Fibroblast of lung (primary cell): ENCODE measurements at places on chromosomes 7 and 10. TPM values are rescaled to one million over a fixed set of nuclear protein-coding genes. Genes with fewer than 3 reads are reported as not detected.

Gene ZNF777
- 3.6 and 4.1 TPM in 2 replicates for total RNA-seq

Gene DDC
- not detected in 2 replicates for total RNA-seq

Gene METTL27
- total RNA-seq = 4.9 and 15.7 TPM in 2 replicates

Gene FXYD4
- not detected in 2 replicates for total RNA-seq

Gene HNRNPF
- 217 and 293 TPM in 2 replicates for total RNA-seq

Gene PRPS1L1
- not detected in 2 replicates for total RNA-seq

Gene COL26A1
- total RNA-seq = not detected in 2 replicates

Gene SLC18A3
- not detected in 2 replicates for total RNA-seq

Gene SEC61G
- 143 and 192 TPM in 2 replicates for total RNA-seq

Gene EN2
- under 0.01 TPM in 1 of 2 replicates, not detected in the other for total RNA-seq

Gene DRGX
- total RNA-seq = not detected in 2 replicates

Gene DNTT
- not detected in 2 replicates for total RNA-seq

Gene IKZF1
- total RNA-seq = under 0.01 TPM in 1 of 2 replicates, not detected in the other

Gene UPK3BL1
- total RNA-seq = 5.4 and 9.8 TPM in 2 replicates

Gene HOXA2
- 1.0 and 1.3 TPM in 2 replicates for total RNA-seq

Gene ADARB2
- total RNA-seq = not detected in 2 replicates

Gene CFAP58
- total RNA-seq = 0.26 and 0.33 TPM in 2 replicates

GRCh38 chr10:5595095-5595494 lies 70.3 kb downstream of the CALML3 start:
- DNase-seq = no peak

- DNase-seq = no peak
Measured at GRCh38 chr10:47376522-47377220, 7.4 kb downstream of the ZNF488 start.

- no peak for DNase-seq
Measured at GRCh38 chr7:136938476-136938875, 70.0 kb downstream of the CHRM2 start.

GRCh38 chr10:24706479-24707118 lies 17.1 kb downstream of the ARHGAP21 start:
- DNase-seq = peak; percentile 96

GRCh38 chr10:43138757-43139241 lies 554 bp downstream of the CSGALNACT2 start:
- DNase-seq = peak; percentile 44

- no peak for DNase-seq
Measured at GRCh38 chr7:52501696-52502095, 533.7 kb upstream of the POM121L12 start.

DNA sequence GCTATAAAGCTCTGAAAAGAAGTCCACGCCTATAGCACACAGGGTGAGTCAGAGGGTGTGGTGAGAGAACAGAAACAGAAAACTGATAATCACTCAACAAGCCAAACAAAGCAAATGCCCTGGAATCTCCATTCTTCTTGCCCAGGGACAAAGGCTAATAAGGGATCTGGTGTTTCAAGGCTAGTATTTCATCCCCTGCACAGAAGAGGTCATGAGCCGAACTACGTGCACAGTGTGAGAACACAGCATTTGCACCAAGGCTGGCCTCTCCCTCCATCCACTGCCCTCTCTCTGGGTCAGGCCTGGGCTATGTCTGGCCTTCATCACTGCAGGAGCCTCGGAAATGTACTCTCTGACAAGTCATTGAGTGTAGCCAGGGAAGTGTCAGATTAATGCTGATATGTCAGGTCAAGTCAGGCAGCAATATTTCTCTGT lies 42.7 kb downstream of the PRR15 start:
- peak; percentile 67 for DNase-seq

- no peak for DNase-seq
Measured at GRCh38 chr10:131435760-131436457, 124.4 kb upstream of the TCERG1L start.

GRCh38 chr10:28874210-28874609 lies 196.9 kb downstream of the BAMBI start:
- no peak for DNase-seq

DNA sequence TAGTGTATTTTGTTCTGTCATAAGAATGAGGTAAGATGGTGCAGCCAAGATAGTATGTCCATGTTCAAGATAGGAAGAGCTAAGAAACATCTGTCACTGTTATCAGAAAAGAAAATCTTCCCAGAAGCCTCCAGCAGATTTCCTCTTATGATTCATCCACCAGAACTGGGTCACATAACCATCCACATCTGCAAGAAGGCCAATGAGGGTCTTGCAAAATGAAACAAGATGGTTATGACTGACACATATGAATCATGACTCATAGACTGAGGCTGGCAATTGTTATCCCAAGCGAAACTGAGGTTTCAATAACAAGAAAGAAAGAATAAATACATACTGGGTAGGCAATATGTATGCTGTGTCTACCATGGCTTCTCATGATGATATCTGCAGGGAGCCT lies 30.3 kb downstream of the CCNJ start:
- peak; percentile 64 for DNase-seq

DNA sequence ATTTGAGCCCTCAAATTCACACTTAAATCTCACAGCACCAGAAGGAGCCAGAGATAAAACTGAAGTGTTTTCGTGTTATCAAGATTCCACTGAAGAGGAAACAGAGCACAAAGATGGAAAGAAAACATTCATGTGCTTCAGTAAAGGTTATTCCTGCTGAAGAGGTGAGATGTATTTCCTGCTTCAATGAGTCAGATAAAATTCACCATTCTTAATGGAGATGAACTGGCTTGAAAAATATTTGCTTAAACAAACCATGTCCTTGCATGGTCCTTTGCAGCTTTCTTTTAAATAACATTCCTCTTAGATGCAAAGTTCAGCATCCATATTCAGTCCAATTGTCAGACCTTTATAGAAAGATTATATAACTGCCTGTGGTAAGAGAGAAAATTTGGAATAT lies 294.2 kb downstream of the IPMK start:
- peak; percentile 63 for DNase-seq

DNA sequence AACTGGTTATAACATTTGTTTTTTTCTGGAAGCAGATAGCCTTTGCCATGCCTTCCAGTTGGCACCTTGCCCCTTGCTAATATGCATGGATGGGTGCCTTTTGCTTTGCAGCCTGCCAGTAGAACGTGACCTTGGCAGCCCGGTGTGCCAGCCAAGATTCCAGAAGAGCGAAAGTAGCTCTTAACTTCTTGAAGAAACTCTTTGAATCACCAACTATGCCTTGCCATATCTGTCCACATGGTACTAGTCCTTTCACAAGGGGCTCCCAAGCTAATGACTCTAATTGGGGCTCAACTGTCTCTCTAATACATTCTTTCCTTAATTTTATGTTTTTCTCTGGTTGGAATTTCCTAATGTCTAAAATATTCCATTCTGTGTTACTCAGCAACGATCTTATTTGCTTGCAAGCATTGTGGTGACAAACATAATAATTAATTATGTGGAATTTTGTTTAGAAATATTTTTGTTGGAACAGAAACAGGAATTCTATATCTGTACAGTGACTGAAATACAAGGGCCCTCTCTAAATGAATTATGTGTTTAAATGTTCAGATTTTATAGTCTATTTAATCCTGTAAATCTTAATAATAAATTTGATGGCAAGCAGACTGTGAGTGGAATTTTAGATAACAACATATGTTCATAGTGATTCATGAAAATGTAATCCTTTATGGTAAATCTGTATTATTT lies 45.8 kb downstream of the HDAC9 start:
- DNase-seq = peak; percentile 56

DNA sequence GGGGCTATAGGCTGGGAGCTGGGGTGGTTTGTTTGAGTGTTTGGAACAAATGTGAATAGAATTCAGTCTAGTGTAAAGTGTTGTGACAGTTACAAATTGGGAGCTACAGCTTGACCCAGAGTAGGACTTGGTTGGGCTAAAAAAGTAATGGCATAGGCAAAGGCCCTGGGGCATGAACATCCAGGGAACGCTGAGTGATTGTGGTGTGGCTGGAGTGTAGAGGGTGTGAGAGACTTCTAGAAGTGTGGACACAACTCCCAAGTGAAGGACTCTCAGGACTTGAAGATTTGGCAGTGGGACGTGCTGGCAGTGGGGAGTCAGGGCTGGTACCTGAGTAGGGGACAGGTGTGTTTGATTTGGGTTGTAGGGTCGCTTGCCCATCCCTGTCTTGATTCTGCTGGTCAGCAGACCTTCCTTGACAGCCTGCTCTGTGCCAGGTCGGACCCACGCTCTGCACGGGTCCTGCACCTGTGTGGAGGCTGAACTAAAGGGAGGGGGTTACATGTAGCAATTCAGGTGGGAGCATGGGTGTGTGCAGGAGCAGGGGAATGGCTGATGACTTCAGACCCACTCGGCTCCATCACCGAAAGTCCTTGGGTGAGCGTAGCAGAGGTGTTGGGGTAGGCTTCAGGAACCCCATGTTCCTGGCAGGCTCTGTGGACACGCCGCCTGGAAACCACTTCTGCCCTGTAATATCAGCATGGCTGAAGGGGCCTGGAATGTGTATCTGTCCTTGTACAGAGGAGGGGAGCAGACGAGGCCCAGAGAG lies 43.3 kb downstream of the ZMIZ1 start:
- no peak for DNase-seq

DNA sequence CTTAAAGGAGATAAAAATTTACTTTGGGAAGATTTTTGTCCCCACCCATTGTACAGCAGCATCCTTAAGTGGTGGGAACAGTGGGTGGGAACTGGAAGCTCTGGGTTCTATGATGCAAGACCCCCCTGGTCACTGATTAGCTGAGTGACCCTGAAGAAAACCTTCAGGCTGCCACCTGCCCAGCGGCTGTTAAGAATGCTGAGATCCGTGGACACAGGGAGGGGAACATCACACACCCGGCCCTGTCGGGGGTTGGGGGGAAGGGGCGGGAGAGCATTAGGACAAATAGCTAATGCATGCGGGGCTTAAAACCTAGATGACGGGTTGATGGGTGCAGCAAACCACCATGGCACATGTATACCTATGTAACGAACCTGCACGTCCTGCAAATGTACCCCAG lies 14.5 kb downstream of the CARD11 start:
- no peak for DNase-seq

GRCh38 chr7:26930201-26930600 lies 65.8 kb upstream of the SKAP2 start:
- no peak for DNase-seq

DNA sequence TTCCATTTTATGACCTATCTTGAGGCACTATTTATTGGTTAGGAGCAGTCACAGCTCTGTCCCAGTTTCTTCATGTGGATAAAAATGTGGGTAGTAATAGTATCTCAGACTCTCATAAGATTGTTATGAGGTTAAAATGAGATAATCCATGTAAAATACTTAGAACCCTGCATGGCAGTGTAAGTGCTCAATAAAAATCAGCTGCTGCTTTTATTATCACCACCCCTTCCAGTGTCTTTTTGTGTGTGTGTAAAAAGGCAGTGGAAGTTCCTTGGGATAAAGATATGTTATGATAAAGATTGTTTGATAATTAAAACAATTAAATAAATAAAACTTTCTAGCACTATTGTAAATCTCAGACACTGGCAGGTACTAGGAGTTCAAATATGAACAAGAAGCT lies 15.5 kb downstream of the TES start:
- no peak for DNase-seq

DNA sequence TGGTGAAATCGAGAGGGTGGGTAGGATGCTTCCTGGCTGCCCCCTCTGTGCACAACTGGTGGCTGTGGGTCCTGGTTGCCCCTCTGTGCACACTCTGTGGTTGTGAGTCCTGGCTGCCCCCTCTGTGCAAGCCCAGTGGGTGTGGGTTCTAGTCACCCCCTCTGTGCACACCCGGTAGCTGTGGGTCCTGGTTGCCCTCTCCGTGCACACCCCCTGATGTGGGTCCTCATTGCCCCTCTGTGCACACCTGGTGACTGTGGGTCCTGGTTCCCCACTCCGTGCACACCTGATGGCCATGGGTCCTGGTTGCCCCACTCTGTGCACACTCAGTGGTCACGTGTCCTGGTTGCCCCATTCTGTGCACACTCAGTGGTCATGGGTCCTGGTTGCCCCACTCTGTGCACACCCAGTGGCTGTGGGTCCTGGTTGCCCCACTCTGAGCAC lies 20.3 kb upstream of the RET start:
- no peak for DNase-seq

DNA sequence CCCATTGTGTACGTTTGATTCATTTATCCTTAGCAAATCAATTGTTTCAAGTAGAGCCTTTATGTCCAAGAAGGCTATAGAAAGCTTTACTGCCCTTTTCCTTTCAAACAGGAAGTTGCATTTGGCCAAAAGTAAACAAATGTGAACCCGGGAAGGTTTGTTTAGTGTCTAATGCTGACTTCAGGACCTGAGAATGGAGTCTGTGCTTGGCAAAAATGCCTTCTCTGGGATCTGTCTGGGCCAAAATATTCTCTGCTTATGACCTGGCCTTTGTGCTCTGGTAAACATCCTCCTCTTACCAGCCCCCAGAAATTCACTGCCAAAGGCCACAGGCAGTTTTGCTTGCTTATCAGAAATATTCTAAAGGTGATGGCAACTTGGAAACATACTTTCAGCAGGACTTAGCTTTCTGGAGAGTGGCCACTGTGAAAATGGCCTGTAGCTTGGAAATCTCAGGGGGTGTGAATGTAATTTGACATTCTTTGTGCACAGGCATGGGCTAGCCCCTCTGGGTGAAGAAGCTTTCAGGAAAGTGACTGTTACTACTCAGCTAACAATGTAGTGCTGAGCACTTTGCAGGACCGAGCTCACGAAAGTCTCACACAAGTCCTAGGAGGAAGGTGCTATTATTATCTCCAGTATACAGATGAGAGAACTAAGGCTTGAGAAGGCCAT lies 199.5 kb downstream of the PTEN start:
- peak; percentile 69 for DNase-seq

- DNase-seq = no peak
Measured at GRCh38 chr7:150524018-150524417, 9.3 kb downstream of the GIMAP7 start.

- no peak for DNase-seq
Measured at GRCh38 chr10:129275886-129276285, 191.2 kb upstream of the MGMT start.

DNA sequence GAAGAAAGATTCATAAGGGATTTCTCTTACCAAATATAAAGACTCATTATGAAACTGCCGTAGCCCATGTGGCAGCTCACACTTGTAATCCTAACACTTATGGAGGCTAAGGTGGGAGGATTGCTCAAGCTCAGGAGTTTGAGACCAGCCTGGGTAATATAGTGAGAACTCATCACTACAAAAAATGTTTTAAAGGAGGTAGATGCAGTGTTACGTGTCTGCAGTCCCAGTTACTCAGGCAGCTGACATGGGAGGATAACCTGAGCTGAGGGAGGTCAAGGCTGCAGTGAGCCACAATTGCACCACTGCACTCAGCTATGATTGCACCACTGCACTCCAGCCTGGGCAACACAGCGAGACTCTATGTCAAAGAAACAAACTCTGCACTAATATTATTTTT lies 18.1 kb upstream of the DNA2 start:
- no peak for DNase-seq

DNA sequence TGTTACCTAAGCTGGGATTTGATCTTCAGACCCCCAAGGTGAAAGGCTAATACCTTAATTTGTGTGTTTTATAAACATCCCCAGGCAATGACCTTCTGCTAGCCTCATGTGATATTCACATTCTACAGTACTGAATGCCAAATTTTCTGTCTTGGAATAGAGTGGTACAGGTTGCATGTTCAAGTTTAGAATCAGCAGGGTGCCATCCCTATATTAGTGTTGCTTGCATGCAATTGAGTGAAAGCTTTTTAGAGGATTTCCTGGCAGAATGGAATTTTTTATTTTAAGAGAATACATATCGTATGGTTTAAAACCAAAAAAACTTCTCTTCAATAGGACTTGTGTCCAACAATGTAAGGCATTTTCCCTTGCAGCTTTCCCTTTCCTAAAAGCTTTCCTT lies 107.3 kb downstream of the LRMDA start:
- DNase-seq = no peak

- peak; percentile 79 for DNase-seq
Measured at GRCh38 chr10:61757525-61758397, 95.0 kb downstream of the CABCOCO1 start.
